ENCODE measurements at places on chromosomes 12 and 14.

DNA sequence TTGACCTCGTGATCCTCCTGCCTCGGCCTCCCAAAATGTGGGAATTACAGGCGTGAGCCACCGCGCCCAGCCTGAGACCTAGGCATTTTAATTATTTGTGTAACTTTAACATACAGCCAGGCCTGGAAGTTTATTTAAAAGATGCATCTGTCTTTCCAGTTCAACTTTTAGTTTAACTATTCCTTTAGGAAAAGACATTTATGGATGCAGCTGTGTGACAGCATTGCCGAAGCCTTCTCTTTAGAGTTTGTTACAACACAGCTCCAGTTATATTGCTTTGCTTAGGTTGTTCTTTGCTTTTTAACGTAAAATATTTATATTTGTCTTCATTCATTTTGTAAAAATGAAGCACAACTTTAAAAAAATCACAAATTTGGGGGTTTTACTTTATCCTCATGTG is 67.0 kb downstream of the DIP2B start:
- no peak for DNase-seq

GRCh38 chr12:120825337-120825736 is 78.8 kb downstream of the SPPL3 start:
- DNase-seq, result no peak

DNA sequence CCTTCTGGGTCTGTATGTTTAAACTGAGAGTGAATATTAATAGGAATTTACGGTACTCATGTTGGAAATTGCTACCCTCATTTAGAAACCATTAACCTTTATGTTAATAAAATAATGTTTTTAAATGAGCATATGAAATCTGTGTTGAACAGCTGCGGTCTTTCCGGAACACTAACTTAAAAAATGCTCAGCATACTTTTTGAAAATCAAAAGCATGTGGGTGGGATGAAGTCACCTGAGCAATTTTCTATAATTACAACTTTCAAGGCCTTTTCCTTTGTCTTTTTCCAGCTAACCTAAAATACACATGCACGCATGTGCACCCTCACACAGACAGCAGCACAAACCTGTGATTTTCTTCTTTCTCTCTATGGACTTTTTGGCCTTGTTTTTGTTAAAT is 39.8 kb downstream of the BORCS5 start:
- DNase-seq, result no peak

DNA sequence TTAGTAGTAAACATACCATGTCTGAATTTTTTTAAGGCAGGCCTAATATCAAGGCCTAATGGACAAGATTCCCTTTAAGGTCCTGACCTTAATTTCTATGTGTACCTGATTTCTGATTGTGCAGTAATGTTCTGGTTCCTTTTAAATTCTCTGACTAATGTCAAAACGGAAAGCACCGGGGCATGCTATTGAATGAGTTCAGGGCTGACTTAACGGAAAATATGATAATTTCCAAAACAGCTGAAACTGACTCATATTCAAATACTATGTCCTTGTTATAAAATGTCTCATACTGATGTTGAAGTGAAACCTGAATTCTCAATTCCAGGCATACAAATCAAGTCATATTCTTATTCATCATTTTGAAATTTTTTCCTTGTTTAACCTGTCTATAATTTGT is 6.7 kb downstream of the TAS2R43 start:
- peak; percentile 4 for DNase-seq

DNA sequence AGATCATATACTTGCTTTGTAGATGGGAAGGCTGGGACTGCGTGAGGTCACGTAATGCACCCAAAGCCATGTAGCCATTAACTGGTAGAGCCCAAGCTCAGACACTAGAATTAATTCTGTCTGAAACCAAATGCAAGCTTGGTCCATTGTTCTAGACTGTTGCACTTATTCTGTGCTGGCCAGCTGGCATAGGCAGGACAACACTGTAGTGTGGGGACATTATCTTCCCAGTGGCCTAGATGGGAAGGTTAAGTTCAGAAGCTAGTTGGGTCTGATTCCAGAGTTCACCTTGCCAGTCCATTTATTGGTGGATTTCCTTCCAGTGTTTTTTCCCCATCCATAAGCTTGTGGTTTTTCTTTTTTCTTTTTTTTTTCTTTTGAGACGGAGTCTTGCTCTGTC is 39.1 kb downstream of the KLC1 start:
- no peak for DNase-seq

DNA sequence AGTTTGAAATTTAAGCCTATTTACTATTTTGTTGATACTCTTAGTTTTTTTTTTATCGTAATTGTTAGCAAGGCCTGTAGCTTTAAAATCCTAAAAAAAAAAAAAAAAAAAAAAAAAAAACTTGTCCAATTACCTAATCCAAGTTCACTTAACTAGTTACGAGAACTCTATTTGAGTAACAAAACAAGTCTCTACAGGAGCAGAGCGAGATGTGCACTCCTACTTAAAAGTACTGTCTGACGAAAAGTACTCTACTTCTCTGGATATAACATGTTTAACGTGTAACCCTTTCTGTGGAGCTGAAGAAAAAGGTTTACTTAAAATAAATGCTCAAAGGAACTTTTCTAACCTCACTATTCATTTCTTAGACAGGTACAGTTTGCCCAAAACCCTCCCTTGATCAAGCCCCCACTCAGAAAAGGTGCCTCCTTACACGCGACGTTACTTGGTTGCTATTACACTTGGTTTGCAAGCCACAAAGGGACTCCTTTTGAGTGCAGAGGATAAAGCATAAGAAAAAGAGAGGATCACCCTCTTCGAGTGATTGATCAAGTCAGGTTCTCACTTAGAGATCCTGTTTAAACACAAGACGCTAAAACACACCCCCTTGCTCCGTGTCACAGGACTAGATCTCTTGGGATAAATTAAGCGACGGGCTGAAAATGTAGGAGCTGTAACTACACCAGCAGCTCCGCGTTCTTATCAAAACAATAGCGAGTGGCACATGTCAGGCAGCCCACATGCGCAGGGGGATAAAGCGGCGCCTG is 2.2 kb downstream of the BAZ1A start:
- DNase-seq, result peak; percentile 6

DNA sequence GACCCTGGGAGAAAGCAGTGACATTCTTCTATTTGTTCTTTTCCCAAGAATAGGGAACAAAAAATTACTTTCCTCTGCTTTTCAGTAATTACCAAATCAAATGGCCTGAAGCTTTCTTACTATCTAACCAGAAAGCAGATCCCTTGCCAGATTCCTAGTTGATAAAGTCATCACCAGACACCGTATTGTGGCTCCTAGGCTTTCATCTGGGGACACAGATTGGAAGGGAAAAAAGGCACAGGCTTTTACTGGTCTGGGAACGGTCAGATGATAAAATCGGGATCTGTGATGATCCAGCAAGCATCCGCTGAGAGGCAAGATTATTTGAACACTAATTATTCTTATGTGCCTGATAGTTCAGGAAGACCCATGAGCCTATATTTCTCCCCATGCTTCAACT is 79.1 kb upstream of the BCL2L14 start:
- DNase-seq, result no peak

DNA sequence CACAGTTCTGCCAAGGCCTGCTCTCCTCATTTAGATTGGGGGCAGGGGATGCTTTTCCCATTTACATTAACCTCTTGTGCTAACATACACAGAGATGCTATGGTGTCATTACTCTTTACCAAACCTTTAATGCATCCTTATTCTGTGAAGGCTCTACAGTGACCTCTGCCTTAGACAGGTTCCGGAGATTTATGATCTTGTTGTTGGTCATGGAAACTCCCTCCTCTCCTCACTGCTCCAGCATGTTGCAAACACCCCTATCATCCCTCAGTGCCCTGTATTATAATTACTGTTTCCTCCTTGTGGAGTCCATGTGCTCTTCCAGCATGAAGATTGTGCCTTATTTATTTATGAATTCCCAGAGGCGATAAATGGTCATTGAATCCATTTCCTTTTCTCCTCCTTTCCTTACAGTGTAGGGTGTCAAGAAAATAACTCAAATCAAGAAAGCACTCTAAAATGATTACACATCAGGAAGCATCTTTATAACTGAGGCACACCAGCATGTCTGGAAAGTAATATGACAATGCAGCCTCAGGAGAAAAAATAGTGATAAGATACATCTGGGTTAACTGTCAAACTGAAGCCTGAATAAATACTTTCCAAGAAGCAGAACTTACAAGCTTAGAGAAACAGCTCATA is 37.8 kb downstream of the RTN1 start:
- no peak for DNase-seq

GRCh38 chr14:66482873-66483272 is 3.3 kb upstream of the CCDC196 start:
- no peak for DNase-seq

Data from CD4-positive, alpha-beta T cell treated with Interleukin-4 for 4 hours (primary cell).